ENCODE measurements at places on chromosomes 16 and 17.

DNA sequence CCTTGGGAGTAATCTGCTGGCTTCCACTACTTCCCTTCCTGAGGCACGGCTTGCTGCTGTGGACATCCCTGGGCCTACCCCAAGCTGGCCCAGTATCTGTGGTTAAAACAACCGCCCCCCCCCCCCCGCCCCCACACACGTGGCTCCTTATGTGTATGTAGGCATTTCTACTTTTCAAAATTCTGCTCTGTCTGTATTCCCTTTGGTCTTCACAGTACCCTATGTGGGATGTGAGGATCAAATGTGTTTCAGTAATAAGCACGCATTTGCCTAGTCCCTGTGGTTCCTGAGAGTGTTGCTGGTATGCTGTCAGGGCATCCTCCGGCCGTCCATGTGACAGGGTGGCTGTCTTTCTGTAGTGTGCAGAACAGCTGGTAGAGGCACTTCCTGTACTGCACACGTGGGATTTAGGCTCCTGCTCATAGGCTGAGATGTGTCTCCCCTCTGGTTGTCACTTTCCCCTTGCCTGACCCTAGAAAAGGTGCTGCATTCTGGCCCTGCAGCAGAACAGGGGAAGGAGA, 2.2 kb downstream of the NT5M start:
- peak; percentile 66 for DNase-seq

DNA sequence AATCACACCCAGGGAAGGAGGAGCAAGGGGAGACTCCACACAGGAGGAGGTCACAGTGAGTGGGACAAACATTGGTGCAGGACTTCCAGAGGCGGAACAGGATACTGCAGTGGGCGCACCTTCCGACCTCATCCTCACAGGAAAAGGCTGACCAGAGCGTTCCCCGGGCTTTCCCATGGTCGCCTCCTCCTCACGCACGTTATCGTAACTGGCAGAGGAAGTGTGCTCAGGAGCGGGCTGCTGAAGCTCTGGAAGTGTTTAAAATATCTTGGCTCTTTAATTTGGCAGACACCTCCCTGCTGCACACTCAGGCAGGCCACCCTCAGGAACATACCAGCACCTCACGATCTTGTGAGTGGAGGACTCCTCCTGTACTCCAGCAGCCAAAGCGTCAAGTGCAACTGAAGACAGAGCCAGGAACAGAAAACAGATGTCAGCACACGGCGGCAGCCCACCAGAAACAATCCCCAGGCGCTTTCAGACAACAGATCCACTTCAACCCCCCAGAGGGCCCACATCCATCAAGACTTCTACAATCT, 17.5 kb downstream of the FANCA start:
- DNase-seq: no peak

GRCh38 chr17:15177343-15177742, 87.8 kb downstream of the PMP22 start:
- DNase-seq: no peak

- no peak for DNase-seq
These were observed 1.2 kb upstream of the CBLN1 start for GRCh38 chr16:49282690-49283375.

GRCh38 chr17:47698749-47699535, 5.0 kb downstream of the TBKBP1 start:
- peak; percentile 80 for DNase-seq

DNA sequence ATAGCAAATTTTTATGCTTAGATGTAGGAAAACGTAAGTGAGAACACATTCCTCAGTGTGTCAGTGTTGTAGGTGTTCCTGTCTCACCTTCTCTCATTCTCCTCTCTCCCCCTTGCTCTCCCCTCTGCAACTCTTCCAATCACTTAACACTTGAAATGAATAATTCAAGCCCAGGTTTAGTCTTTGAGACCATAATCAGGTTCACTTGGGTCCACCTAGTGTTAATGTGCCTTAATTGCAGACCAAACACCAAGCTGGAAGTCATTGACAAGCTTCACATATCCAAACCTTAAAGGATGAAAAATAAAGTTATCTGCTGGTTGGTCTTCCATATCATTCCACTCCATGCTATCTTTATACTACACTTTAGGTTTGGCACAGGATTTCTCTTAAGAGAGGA, 37.0 kb downstream of the STXBP4 start:
- DNase-seq: no peak

- DNase-seq: peak; percentile 46
These were observed 389 bp downstream of the DUS1L start for GRCh38 chr17:82065193-82065637.

GRCh38 chr16:80384862-80385261, 155.9 kb upstream of the DYNLRB2 start:
- DNase-seq: no peak
